ENCODE measurements at places on chromosomes 3 and 15. TPM values are rescaled to one million over a fixed set of nuclear protein-coding genes. Genes with fewer than 3 reads are reported as not detected.
A peak's percentile ranks its signal among the peaks of the same experiment; 100 is the strongest.

Gene PRSS50
- not detected for total RNA-seq

- DNase-seq, result no peak
These were observed 370.6 kb upstream of the PROK2 start for GRCh38 chr3:72155391-72156064.

Gene BBX
- total RNA-seq, result 79.7 TPM

DNA sequence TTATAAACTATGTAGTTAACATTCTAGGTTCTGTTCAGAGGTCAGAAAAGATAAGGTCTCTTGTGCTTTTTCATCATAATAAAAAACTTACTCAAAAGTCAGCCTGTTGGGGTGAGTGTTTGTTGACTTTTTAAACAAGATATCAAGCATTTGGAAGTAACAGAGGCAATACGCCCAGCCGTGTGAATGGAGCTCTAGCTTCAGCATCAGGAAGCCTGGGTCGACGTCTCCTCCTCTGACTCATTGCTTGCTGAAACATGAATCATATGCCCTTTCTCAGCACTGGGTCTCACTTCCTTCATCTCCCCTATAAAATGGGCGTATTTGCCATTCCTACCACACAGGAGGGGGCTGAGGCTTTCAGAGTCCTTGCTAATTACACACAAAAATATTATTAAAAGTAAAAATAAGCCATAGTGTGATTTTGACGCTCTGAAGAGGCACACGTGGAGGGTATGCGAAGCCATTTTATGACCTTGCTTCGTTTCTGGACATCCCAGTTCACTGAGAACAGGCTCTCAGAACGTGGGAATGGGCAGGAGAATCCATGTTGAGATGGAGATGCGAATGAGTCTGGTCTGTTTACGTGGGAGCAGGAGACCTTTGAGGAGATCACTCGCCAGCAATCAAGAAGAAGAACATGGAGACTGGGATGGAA, 220.8 kb upstream of the TPRG1 start:
- DNase-seq, result no peak

Gene KCNMB2
- total RNA-seq, result not detected

GRCh38 chr3:18378218-18378617, 46.9 kb downstream of the SATB1 start:
- no peak for DNase-seq

GRCh38 chr3:30356866-30357753, 249.3 kb upstream of the TGFBR2 start:
- DNase-seq, result no peak

GRCh38 chr15:41921639-41922038, 27.8 kb upstream of the SPTBN5 start:
- no peak for DNase-seq

Gene ALDH1L1
- not detected for total RNA-seq

Gene NEDD4
- 2.6 TPM for total RNA-seq

DNA sequence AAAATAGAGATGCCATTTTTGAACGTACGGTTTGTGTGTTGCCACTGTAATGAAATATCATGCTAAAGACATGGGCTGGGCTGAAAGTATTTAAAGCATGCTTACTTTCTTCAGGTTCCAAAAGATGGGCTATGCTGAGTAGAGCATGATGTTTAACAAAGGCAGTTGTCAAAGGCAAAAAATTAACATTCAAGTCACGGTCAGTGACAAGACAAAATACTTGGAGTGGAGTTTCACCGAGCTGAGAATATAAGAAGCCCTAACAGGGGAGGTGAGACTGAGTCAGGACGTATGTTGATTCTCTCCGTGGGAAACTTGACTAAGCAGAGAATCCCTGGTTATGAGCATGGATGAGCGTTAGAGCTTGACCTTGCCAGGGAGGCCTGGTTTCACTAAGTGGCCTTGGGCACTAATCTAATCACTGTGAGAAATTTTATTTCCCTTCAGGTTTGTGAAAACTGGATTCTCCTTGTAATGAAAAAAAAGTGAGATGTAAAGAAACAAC, 218.2 kb upstream of the ADAMTS9 start:
- DNase-seq, result no peak

Gene APH1B
- 9.3 TPM for total RNA-seq

DNA sequence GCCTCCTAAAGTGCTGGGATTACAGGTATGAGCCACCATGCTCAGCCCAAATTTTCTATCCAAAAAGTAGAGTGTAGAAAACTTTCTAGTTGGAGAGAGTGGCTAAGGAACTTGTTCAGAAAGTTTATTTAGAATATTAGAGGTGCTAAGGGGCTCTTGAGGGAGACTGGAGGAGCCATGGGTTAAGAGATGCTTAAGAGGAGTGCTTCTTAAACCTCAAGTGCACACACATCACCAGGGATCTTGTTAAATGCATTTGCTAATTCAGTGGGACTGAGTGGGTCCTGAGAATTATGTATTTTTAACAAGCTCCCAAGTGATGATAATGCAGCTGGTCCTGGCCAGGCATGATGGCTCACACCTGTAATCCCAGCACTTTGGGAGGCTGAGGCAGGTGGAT, 29.7 kb upstream of the SLMAP start:
- no peak for DNase-seq

DNA sequence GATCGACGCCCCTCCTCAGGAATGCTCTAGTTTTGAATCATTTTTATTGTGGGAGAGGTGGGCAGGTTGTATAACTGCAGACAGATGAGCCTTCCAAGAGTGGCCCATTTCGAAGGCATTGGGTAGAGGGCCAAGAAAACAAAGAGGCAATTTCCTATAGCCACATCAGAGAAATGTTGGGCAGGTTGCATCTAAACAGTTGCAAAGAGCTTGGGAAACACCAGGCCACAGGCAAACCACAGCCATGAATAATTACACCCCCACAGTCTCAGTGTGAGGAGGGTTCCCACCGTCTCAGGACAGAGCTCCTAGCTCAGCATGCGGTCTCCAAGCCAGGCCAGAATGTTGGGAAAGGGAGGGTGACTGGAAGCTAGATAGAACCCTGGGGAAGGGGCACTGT, 257.3 kb downstream of the ABHD5 start:
- no peak for DNase-seq

- peak; percentile 51 for DNase-seq
These were observed 16.7 kb upstream of the WNT7A start for GRCh38 chr3:13896473-13897154.

DNA sequence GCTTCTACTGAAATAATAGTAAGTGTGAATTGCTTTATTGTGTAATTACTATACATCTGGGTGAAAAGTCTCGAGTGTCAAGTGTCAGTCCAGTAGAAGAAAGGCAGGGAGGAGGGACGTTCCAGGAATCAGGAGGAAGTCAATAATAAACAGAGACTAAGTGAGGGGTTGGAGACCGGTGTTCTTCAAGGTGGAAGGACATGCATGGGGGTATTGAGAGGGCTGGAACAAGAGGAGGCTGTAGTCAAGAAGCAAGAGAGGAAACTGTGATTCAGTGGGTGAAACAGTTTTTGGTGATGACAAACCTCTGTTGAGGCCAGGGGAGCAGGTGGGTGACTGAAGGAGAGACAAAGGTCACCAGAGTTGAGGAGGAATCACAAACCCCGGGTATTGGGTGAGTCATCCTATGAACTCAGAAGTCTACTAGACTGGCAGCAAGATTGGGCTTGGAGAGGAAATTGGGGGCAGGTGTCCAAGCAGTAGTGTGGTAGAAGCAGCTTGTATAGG, 11.6 kb upstream of the SCAMP5 start:
- DNase-seq, result no peak

Gene SCG5
- not detected for total RNA-seq

DNA sequence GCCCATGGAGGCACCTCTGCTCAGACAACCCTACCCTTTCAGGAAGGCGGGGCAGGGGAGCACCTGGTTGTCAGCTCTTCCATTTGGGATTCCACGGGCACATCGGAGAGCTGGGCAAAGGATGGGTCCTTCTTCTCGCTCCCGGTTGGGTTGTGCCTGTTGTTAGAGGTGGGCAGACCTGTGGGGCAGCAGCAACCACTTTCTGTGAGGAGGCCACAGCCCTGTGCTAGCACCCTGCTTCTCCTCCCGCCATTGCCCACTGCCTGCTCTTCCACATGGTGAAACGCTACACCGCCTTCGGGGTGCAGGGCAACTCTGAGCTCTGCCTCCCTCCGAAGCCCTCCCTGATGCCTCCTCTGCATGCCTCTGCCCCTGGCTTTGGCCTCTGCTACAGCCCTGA, 7.0 kb upstream of the HHATL start:
- no peak for DNase-seq

DNA sequence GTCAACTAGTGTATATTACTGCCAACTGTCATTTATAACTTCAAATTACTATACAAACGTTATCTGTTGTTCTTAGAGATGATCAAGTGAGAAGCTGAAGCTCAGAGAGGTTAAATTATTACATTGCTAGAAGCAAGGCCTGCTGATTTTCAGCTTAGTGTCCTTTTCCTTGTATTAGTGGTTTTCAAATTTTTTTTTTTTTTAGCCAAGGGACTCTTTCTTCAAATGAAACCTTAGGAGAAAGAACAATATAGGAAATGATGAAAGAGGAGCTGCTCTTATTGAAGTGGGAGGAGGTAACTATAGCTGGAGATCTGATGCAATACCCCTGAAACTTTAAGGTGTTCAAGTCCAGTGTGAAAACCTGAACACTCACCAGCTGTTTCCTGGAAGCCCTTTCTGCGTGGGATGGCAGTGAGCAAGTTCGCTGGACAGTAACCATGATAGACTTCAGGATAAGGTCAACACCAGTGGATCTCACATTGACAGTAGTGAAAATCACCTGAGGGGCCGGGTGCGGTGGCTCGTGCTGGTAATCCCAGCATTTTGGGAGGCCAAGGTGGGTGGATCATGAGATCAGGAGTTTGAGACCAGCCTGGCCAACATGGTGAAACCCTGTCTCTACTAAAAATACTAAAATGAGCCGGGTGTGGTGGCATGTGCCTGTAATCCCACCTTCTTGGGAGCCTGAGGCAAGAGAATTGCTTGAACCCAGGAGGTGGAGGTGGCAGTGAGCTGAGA, 376.2 kb downstream of the EDEM1 start:
- no peak for DNase-seq

Gene IL5RA
- 0.59 TPM for total RNA-seq

- DNase-seq, result no peak
These were observed 63.3 kb downstream of the UBE3A start for GRCh38 chr15:25375557-25375956.

Gene IQCF5
- not detected for total RNA-seq

Gene CCR1
- 0.34 TPM for total RNA-seq

Gene GOLGA8S
- 0.14 TPM for total RNA-seq

- DNase-seq, result no peak
These were observed 16.4 kb downstream of the SRPRB start for GRCh38 chr3:133821767-133822638.

DNA sequence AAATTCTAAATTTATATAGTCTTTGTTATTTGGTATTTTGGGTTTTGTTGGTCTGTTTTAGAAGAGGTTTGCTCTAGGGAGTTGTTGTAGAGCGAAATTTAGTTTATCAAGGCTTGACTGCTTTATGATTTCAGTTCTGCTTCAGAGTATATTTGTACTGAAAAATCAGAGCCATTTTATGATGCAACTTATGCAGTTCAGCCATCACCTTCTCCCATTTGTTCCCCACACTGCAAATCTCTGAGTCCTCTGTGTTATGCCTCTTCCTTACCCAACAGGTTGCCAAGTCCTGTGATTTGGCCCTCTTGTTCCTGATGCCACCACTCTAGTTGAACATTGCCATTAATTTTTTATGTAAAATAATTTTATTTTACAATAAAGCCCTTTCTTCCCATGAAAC, 140.4 kb downstream of the ZNF609 start:
- DNase-seq, result no peak

Gene PRICKLE2
- not detected for total RNA-seq

- no peak for DNase-seq
These were observed 1.5 kb downstream of the GLB1 start for GRCh38 chr3:33095436-33095835.

Gene TNNC1
- total RNA-seq, result 5.3 TPM

Gene DCP1A
- 60.1 TPM for total RNA-seq

DNA sequence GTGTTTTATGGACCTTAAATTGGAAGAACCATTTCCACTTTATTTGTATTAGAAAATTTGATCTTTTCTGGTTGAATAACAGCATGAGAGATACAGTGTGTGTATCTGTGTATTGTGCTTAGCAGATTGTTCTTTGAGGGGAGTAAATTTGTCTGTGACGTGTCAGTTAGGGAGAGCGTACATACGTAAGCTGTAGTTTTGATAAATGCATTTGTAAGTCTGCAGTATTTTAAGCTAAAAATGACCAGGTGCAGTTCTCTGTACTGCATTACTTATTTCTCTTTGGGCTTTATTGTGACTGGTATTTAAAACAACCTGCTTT, 264.8 kb downstream of the ROBO2 start:
- no peak for DNase-seq

DNA sequence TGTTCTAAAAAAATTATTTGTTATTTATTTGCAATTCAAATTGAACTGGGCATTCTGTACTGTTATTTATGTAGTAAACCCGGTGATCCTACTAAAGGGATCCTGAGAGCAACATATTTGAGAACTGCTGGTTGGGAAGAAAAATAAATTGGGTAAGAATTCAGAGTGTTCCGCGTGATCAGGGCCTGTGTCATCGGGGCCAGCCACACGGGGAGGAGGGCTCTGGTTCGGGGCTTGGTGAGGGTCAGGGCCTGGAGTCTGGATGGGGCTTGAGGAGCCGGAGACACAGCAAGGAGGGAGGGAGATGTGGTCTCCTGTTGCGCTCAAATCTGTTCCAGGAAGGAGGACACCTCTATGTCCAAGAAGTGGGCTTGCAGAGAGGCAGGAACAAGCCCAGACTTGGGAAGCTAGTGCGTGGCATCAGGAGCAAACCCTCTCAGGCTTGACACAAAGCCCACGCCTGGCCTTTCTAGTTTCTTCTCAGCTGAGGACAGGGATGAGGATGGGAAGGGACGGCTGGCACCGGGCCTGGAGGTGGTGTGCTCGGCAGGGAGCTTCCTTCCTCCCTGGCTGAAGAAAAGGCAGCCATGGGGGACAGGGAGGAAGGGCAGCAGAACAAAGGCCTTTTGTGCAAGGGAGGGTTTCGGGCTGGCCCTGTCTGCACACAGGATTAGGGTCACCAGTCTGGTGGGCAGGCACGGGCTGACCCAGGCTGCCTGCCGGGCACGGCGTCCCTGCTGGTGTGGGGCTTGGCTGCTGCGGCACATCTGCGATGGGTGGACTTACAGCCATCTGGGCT, 22.9 kb upstream of the FBLN2 start:
- no peak for DNase-seq

DNA sequence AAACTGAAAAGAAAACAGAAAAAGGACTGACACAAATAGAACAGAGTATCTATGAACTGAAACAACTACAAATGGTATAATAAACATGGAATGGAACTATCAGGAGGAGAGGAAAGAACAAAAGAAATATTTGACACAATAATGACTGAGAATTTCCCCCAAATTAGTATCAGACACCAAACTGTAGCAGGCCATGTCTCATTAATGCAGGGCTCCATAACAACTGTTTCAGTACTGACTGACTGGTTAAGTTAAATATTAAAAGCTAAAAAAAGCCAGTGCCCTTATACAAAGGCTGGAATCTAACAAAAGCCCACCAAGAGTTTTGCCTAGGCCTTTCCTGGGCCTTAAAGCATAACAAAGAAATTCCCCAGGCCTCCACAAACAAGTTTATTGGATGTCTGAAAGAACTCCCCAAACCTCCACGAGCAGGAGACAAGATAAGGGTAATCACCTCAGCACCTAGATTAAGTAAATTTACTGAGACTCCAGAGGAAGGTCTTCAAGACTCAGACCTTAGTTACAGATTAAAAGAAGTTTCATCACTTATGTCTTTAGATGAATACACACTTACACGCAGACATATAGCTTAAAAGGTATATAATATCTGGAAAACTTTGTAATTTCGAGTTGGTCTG, 45.7 kb downstream of the KPNA1 start:
- DNase-seq, result no peak
